ENCODE measurements at places on chromosomes 2 and 18.

- no peak for DNase-seq
These were observed 136.7 kb upstream of the NCK2 start for GRCh38 chr2:105607920-105608504.

- DNase-seq, result no peak
These were observed 10.7 kb downstream of the TNS1 start for GRCh38 chr2:217992061-217992460.

DNA sequence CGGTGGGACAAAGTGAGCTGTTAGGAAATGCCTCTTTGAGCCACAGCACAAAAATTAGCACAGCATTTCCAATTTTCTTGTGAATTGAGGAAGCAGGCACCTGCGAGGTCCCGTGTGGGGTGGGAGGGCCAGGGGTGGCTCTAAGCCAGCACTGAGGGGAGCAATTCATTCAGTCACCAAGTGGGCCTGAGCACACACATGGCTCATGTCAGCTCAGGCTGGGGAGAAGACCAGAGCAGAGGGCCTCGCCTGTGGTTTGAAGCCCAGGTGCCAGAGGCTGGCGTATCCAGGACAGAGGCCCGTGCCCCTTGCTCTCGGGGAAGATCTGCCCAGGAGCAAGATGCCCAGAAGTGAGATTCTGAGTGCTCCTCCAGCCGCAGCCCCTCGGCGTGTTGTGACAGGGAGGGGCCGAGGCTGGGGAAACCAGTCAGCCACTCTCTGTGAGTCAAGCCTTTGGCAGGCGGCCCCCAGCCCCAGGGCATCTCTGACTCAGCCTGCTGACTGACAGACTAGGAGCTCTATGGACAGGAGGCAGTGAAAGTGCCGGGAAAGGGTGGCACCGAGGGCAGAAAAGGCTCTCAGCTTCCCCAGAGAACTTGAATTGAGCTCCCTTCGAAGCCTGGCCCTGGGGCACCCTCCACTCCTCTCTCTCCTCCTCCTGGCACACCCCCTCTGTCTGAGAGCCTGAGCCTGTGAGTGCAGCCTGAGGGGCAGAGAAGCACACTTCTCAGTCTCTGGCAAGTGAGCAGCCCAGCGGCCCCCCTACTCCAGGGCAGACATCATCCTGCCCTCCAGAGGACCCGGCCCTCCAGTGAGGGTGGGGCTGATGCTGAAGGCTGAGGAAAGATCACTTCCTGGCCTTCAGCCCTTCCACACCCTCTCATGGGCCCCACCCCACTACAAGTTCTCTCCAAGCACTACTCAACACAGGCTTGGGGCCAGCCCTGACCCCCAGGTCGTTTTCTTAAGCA is 32.3 kb downstream of the CYP26B1 start:
- DNase-seq, result no peak

DNA sequence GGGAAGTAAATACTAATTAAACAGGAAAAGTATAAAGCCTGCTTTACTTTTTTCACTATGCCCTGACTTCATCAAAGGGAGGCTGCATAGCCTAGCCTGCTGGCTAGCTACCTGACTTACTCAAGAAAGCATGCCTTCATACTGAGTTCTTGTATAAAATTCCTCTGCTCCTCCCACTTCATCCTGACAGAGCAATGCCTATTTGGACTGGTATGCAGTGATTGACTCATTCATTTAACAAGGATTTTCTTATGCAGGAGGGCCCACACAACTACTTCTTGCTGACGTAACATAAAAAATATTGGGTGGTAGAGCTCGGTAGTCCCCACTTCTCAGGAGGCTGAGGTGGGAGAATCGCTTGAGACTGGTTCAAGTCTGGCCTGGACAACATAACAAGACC is 70.5 kb downstream of the PRPF40A start:
- DNase-seq, result no peak

DNA sequence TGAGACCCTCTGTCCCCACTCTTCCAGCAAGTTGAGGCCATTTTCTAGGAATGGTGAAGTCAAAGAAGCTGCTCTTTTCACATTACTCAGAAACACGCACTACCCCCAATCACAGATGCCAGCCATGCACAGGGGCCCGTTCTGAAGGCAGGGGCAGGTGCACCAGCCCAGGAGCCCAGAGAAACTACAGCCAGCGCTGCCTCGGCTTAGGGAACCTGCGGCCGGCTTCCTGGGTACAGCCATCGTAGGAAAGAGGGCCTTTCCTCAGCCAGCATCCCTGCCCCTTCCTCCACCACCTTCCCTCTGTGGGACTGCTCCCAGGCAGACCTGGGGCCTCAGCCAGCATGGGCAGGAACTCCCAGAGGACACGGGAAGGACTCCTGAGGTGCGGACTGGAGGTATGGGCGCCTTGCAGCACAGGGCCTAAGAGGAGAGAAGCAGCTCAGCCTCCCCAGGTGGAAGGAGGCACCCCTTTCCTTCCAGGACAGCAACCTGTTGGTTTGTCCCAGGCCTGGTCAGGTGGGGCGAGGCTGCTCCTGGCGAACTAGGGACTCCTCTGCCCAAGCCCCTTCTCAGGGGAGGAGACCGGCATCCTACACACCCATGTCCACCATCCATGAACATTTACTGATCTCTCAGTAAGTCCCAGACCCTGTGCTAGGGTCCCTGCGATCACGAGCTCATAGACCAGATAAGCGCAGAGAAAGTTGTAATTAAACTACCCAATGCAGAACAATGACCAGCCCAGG is 99.0 kb upstream of the ID2 start:
- no peak for DNase-seq

DNA sequence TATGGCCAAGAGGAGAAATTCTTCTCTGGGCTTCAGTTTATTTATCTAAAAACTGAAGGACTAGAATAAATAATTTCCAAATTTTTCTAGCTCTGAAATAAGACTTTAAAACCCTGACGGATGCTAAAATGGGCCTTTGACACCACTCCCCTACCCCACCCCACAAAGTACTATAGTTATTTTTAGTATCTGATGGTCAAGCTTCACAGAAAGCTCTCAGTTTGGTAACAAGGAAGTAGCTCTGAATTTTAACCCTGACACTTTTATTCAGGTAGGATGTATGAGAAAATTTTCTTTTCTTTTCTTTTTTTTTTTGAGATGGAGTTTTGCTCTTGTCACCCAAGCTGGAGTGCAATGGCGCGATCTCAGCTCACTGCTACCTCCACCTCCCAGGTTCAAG is 2.4 kb downstream of the RBKS start:
- DNase-seq, result no peak

DNA sequence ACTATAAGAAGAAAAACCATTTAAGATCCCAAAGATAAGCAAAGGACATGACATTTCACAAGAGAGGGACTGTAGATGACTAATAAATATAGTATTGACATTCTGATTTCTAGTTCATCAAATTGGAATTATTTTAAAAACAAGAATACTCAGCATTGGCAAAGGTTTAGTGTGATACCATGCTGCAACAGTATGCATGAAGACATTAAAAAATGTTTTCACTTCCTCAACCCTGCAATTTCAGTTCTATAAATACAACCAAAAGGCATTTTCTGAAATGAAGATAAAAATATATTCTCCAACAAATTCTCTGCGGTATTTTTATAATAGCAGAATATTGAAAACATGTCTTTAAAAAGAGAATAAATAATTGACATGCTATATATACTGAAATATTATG is 2.1 kb downstream of the C2orf81 start:
- DNase-seq, result no peak

GRCh38 chr18:31512203-31512764 is 14.3 kb downstream of the DSG2 start:
- DNase-seq, result no peak

GRCh38 chr2:69989441-69990105 is 28.1 kb upstream of the ASPRV1 start:
- DNase-seq, result no peak

DNA sequence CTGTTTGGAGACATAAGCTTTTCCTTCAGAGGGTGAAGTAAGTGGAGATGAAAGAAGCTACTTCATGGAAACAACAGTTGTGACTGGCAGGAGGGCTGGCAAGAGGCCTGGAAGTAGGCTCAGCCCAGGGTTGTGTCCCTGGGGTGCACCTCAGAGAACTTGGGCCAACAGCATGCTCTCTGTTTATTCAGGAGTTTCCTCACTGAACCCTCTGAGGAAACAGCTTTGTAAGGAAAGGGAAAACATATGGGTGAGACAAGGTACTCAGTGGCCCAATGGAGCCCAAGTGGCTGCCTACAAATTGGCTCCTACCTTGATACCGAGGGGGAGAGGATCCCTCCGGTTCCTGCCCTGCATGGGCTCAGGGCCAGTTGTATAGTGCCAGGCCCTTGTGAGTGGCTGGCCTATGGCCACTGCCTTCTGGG is 115.5 kb upstream of the ITGA6 start:
- no peak for DNase-seq

DNA sequence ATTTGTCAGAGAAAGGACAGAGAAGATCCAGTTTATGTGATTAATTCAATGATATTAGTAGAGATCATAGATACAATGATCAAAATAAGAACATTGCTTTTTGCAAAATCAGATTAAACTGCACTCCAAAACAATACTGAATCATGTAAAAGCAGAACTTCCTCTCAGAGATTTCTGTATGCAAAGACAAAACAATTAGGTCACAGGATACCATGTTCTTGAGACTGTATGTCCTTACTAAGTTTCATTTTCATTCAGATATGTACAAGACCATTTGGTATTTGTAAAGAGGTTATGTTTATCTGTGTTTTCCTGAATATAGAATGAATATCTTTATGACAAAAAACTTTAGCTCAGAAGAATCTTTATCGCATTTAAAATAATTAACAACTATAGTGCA is 161.8 kb downstream of the DLGAP1 start:
- no peak for DNase-seq

DNA sequence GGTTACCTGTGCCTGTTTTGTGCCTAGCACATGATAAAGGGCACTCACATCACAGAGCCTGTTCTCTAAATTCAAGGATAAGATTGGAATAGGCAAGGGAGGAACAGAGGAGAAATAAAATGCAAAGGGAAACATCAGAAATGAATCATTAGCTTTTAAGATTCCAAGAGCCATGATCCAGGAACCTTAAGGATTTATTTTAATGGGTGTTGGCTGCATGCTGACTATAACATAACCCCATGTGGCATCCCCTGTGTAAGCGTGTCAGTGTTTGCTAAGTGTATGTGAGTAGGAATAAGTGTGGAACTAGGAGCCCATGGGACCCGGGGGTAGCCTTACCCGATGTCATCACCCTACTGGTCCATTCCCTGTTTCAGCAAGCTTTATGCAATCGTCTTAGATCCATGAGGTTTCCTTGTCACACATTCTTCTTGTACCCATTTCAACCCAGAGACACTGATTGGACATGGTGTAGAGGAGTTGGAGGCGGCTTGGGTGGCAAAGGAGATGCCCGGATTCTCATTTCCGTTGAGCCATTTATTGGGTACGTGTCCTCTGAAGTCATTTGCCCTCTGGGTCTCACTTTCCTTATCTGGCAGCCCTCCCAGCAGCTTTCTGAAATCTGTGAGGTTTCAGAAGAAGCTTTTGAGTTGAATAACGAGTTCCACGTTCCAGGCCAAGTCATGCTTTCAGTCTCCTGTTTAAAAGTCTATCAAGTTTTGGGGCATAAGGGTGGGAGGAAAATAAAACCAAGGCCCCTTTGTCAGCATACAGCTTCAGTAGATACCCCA is 117.0 kb downstream of the MGAT5 start:
- no peak for DNase-seq

GRCh38 chr2:3519255-3520205 is at the start of gene ADI1:
Gene ADI1, minus strand, starts transcription at chr2:3519531. Its CDS starts 44 bp downstream, at chr2:3519487.
- DNase-seq, result peak; percentile 81

DNA sequence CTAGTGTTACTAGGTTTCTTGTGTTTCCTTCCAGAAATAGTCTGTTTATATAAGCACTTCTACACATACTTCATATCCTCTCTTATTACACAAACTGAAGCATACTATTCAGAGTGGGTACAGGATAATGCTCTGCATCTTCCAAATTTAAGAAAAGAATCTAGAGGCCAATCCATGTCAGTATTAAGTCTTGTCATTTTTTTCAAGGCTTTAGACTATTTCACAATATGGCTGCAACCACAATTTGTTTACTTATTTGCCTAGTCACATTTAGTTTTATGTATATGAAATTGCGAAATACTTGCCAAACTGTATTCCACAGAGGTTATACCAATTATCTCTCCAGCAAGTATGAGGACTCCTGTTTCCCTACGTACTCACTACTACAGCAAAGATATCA is 27.9 kb downstream of the IWS1 start:
- no peak for DNase-seq

DNA sequence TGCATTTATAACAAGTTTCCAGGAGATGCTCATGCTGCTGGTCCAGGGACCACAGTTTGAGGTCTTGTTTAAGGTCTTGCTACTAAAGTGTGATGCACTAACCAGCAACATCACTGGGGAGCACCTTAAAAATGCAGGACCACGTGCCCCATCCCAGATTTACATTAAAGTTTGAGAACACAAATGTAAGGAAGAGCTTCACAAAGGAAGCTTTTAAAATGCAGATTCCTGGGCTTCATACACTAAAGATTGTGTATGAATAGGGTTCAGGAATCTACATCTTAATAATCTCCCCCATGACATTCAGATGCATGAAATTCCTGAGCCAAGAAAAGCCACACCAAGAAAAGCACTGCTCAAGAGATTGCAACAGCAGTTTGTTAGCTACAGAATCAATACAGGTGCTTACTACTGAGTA is 235.3 kb upstream of the TANK start:
- no peak for DNase-seq

- DNase-seq, result no peak
These were observed 298.8 kb downstream of the FIGN start for GRCh38 chr2:163436963-163437362.

DNA sequence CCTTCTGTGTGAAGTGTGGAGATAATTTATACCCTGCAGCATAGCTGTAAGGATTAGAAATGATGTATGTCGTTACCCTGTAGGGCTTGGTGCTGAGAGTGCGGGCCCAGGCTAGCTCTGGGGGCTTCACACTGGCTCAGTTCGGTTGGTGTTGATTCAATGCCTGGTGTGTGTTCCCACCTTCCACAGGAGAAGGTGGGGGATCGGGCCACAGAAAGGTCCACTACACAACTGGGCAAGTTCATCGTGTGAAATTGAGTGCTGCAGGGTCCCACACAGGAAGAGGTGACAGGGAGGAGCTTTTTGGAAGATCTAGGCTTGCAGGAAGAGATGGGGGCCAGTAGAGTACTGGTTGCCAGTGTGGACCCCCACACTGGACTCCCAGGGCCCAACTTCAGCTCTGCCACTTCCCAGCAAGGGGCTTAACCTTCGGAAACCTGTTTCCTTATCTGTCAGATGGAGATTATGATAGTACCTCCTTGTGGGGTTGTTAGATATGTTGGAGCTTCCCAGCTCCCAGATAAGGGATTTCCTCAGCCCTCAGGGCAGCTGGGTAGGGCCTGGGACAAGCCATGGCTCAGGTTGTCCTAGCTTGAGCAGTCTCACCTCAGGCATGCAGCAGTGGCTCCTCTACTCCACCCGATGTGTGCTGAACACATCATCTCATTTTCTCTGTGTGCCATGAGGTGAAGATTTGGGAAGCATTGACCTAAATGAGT is 71.5 kb downstream of the TMEM247 start:
- DNase-seq, result no peak
